ENCODE measurements at places on chromosomes 5 and 9.
A peak's percentile ranks its signal among the peaks of the same experiment; 100 is the strongest.

DNA sequence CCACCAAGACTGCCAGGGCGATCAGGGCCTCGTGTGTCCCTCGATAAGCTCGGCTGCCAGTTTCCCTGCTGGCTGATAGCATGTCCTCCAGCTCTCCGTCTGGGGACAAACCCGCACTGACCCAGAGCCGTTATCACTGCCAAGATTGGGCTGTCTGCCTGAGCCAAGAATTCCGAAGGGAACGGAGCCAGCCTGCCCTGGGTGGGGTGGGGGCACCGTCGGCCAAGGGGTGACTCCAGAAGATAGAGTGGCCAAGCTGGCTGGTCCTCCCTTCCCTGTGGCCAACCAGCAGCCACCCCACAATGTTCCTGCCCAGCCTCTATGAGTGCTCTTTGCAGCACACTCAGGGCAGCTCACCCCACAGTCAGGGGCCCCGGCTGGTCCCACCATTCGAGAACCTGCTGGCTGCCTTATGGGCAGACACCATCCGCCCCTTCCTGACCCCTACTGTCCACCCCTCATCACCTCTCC is 29.4 kb downstream of the HRH2 start:
- DNase-seq = no peak

- peak; percentile 88 for DNase-seq
Observed at GRCh38 chr9:89522261-89522958, 24.5 kb upstream of the SEMA4D start.

DNA sequence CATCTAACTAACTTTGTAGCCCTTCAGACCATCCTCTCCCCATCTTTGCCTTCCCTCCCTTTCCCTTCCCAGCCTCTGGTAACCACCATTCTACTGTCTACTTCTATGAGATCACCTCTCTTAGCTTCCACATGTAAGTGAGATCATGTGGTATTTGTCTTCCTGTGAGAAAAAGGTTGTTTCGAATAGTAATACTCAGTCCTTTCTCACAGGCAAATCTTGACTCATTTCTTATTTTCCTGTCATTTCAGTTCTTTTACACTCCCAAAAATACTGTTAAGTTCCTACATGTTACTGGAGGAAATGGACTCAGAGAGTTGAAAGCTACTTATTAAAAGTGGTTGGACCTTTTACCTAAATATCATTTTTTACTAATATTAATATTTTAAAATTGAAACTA is 82.1 kb downstream of the SLF1 start:
- no peak for DNase-seq

DNA sequence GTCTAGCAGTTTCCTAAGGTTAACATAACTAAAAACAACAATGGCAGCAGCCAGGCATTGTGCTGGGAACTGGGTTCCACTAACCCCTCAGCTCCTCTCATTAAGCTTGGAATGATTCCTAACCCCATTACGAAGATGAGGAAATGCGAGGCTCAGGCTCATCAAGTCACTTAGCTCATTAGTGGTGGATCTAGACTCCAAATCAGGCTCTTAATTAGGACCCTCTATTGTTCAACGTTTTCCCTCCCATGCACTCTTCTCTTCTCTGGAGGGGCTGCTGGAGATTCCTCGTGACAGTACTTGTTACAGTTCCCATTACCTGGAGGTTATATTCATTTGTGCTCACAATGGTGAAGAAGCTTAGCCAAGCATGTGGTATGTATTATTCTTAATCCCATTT is 6.5 kb downstream of the TAS2R1 start:
- DNase-seq = no peak

GRCh38 chr5:73654171-73654811 is 28.3 kb downstream of the ARHGEF28 start:
- DNase-seq = no peak

DNA sequence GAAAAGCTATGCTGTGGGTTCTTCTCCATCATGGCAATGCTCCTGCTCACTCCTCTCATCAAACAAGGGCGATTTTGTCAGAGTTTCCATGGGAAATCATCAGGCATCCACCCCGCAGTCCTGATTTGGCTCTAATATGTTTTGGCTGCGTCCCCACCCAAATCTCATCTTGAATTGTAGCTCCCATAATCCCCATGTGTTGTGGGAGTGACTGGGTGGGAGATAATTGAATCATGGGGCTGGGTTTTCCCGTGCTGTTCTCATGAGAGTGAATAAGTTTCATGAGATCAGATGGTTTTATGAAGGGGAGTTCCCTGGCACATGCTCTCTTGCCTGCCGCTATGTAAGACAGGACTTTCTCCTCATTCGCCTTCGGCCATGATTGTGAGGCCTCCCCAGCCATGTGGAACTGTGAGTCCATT is 163.8 kb downstream of the GADD45G start:
- no peak for DNase-seq

DNA sequence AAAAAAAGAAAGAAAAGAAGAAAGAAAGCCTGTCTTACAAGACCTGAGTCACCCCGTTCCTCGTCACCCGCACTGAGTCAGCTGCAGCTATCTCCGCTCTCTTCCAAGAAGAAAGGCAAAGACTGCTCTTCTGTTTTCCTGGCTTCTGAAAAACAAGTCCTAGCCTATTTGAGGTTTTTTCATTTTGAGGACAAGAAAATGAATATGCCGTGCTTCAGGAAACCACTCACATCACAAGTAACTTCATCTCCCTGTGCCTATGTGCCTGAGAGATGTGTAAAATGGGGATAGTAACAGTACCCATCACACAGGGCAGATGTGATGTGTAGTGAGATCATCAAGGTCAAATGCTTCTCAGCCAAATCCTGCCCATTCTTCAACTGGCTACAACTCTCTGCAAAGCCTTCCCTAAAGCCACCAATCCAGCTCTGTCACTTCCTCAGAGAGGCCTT is 78.4 kb downstream of the GLDC start:
- DNase-seq = no peak

- no peak for DNase-seq
Observed at GRCh38 chr5:171579976-171580411, 160.5 kb downstream of the FGF18 start.

- no peak for DNase-seq
Observed at GRCh38 chr9:126002476-126003350, 255.5 kb downstream of the PBX3 start.

DNA sequence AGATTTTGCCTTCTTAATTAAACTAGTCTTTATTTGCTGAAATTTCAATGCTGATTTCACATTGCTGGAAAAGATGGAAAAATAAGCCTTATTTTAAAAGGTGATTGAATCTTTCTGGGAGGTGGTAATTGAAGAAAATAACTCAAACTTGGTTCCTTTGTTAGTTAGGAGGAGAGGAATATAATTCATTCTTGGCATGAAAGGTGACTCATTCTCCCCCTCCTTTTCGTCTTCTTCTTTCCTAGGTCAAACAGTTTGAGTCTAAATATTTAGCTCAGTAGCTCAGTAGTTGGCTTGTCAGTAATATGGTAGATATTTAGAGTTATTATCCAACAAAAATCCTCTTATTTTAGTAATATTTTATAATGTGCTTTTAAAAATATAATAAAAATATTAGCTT is 353.9 kb upstream of the MEF2C start:
- no peak for DNase-seq

DNA sequence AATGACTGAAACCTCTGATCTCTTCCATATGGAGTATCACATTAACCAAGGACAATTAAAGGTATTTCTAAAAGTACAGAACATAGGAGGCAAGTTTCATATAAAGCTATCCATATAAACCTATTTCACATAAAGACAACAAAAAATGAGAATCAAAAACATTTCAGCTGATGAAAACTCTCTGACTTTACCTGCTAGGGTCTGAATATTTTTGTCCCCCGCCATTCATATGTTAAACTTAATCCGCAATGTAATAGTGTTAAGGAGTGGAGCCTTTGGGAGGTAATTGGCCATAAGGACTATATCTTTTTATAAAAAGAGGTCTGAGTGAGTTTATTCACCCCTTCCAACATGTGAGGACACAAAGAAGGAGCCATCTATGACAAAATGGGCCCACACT is 788.5 kb downstream of the DTWD2 start:
- DNase-seq = no peak

DNA sequence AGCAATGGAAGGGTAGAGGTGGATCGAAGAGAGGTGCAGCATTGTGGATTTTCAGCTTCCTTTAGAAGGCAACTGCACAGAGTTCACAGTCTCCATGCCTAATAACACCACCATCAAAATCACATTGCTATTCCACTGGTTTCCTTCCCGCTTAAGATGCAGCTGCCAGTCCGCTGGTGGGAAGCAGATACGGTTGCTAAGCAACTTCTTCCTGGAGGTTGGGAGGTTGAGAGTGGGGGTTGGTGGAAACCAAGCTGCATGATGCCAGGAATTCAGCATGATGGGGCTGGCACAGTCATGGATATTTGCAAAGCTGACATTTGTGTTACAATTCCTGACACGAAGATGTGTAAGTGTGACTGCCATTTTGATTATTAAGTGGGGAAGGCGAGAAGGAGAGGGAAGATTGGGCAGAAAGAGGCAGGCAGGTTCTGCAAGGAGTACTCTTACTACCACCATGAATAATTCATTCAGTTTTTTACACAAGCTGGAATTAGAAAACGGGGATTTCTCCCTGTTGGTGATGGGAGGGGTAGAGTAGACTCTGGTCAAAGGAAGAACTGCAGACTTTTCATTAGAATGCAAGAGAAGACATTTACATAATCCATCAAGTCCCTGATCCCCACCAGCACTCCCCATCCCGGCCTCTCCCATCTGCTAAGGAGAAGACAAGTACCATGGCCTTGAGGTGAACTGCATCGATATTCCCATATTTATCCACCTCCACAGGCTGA is 87.5 kb downstream of the GLDC start:
- no peak for DNase-seq

GRCh38 chr5:108730617-108731340 is 16.9 kb upstream of the FER start:
- no peak for DNase-seq

GRCh38 chr9:93711002-93711401 is 134.6 kb downstream of the PHF2 start:
- DNase-seq = no peak

DNA sequence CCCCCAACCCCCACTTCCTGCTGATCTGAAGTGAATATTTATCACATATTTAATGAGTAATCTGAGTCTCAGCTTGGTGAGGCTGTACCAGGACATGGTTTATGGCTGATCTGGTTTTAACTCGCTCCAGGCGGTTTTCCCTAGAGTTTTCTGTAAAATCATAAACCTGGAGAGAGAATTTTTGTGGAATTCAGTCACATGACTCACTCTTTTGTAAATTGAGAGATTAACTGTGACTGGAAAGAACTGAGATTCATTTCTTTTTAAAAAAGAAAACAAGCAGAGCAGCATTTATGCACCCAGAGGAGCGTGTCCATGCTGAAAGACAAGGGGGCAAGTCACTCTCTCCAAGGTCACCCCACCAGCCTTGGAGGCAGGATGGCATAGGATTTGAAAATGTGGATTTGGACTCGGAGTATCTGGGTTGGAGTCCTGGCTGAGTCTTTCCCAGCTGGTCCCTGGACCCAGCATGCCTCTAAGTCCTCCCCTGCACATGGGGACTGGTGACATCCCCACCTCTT is 81.8 kb downstream of the ZNF618 start:
- DNase-seq = no peak

Measured in naive thymus-derived CD4-positive, alpha-beta T cell (primary cell).